Esophagus squamous epithelium (tissue), 5 donors: ENCODE measurements at places on chromosomes 3 and 15. TPM values are rescaled to one million over a fixed set of nuclear protein-coding genes. Genes with fewer than 3 reads are reported as not detected.

- DNase-seq: no peak
These were observed 539.3 kb upstream of the LMCD1 start for GRCh38 chr3:7962301-7962700.

Gene ATP13A4
- 54.9 TPM for total RNA-seq

- DNase-seq: no peak
These were observed 80.4 kb downstream of the VGLL4 start for GRCh38 chr3:11563159-11563864.

DNA sequence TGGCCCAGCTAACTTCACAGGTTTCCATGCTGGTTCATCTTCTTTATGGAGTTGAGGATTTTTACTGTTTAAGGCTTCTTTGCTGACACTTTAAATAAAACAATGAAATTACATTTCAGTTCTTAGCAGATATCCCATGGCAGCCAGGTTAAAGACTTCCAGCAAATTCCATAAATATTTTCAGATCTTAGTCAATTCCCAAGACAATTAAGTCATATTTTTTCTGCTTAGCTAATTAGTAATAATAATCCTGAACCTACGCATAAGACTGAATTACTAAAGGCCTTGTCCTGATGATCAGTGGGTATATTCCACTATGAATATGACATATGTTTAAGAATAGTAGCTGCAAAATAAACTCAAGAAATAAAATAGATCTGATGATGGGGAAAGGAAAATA lies 83.3 kb downstream of the NR2E3 start:
- no peak for DNase-seq

- no peak for DNase-seq
These were observed 107.6 kb downstream of the PEX5L start for GRCh38 chr3:179929091-179929529.

DNA sequence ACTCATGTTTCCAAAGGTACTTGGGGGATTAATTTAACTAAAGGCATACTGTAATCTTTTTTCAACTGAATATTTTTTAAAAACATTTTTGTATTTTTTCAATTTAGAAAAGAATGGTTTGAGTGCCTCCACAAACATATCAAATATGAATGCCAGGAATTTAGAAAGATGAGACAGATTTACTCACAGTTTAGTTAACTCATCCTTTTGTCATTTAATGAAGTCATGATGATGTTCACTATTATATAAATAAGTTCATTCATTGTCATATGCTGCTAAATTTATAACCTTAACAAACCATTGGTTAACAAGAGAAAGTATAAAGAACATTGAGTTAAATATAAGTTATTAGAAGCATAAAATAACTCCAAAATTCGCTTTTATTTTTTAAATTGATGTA lies 50.0 kb downstream of the FGF7 start:
- DNase-seq: no peak

GRCh38 chr3:98779541-98780335 lies 16.6 kb downstream of the ST3GAL6 start:
- no peak for DNase-seq

GRCh38 chr3:176447369-176447768 lies 749.9 kb downstream of the TBL1XR1 start:
- DNase-seq: no peak

- DNase-seq: no peak
These were observed 365.1 kb upstream of the PLSCR5 start for GRCh38 chr3:146970236-146970635.

DNA sequence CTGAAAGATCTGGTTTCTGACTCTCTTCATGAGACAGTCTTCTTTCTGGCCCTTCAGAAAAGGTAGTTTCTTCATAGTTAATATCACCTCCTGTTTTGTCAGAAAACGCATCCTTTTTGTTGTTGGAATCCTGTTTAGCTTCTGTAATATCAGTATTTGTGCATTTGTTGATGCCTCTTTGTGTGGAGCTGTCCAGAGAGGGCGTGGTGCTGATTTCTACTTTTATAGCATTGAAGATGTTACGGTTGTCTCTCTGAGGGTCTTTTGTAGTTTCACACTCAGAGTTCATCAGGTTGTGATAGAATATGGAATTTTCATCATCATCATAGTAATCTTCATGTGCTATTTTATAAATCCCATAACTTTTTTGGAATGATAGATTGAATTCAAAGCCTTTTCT lies 8.9 kb downstream of the GPR149 start:
- DNase-seq: no peak

Gene GMNC
- not detected for total RNA-seq

Gene LARP6
- total RNA-seq: 0.30 TPM

DNA sequence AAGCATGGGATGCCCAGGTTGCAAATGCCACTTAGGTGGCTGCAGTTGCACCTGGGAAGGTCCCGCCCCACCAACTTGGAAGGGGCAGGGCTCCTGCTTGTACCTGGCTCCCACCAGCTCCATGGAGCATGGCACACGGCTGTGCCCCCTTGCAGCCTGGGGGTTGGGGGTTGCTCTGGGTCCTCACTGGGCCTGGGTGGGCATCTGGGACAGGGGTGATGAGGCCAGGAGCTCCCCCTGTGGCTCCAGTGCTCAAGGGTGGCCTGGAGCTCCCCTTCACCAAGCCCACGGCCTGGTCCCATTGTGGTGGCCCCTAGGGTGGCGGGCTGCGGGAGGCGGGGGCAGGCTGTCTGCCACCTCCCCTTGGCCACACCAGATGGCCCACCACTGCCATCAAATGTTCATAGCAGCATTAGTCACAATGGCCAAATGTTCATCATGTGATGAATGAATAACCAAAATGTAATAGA lies 36.7 kb downstream of the GHSR start:
- DNase-seq: no peak

Gene ELL3
- total RNA-seq: 28.8 TPM

Gene CPN2
- total RNA-seq: not detected

- DNase-seq: no peak
These were observed 5.1 kb upstream of the SCAMP2 start for GRCh38 chr15:74878273-74878672.

- no peak for DNase-seq
These were observed 122.2 kb upstream of the TLE3 start for GRCh38 chr15:70219966-70220365.

Gene CYP8B1
- total RNA-seq: not detected

DNA sequence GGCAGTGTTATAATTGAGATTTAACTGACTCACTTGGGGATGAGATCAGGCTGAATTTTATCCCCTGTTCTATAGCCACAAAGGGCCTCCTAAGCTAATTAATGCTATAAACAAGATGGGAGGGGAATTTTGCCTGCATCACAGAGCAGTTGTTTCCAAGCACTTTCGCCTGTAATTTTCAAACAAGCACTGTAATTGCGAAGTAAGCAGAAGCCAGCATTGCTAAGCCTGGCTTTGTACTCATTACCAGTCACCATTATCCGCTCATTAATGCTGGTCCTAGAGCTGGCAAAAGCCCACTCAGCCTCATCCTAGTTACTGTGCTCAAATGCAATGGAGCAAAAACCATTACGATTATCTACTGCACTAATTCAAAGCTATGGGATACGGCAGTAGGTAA lies 356.6 kb upstream of the UBE2E2 start:
- no peak for DNase-seq

- DNase-seq: no peak
These were observed 29.8 kb downstream of the MLF1 start for GRCh38 chr3:158600787-158601186.

Gene LYZL4
- total RNA-seq: not detected

DNA sequence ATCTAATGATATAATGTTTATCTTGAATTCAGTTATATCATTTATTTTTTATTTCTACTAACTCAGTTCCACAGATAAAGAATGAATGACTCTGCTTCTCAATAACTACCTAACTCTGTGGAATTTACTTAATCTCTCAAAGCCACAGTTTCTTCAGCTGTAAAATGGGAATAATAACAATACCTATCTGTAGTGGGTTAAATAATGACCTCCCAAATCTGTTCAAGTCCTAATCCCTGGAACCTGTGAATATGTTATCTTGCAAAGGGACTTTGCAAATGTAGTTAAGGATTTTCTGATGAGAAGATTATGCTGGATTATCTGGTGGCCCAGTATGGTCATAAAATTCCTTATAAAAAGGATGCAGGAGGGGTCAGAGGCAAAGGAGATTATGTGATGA lies 61.7 kb downstream of the THRB start:
- DNase-seq: no peak

Gene XCR1
- 0.08 TPM for total RNA-seq
